ENCODE measurements at places on chromosomes 4 and X.
A peak's percentile ranks its signal among the peaks of the same experiment; 100 is the strongest.

- DNase-seq, result no peak
These were observed 5.3 kb downstream of the LRRC66 start for GRCh38 chr4:52014903-52015302.

DNA sequence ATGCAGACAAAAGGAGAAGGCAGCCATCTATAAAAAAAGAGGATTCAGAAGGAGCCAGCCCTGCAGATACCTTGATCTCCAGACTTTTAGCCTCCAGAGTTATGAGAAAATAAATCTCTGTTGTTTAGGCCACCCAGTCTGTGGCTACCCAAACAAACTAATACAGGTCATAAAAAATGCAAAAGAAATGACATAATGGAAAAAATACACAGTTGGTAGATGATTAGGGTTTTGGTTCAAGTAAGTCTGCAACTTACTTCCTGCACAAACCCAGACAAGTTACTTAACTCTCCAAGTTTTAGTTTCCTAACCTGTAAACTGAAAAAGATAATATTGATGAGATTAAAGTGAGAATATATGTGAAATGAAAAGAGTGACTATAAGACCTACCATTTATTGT lies 11.3 kb downstream of the QDPR start:
- DNase-seq, result no peak

GRCh38 chr4:152864361-152864760 lies 71.8 kb upstream of the FHDC1 start:
- DNase-seq, result no peak

DNA sequence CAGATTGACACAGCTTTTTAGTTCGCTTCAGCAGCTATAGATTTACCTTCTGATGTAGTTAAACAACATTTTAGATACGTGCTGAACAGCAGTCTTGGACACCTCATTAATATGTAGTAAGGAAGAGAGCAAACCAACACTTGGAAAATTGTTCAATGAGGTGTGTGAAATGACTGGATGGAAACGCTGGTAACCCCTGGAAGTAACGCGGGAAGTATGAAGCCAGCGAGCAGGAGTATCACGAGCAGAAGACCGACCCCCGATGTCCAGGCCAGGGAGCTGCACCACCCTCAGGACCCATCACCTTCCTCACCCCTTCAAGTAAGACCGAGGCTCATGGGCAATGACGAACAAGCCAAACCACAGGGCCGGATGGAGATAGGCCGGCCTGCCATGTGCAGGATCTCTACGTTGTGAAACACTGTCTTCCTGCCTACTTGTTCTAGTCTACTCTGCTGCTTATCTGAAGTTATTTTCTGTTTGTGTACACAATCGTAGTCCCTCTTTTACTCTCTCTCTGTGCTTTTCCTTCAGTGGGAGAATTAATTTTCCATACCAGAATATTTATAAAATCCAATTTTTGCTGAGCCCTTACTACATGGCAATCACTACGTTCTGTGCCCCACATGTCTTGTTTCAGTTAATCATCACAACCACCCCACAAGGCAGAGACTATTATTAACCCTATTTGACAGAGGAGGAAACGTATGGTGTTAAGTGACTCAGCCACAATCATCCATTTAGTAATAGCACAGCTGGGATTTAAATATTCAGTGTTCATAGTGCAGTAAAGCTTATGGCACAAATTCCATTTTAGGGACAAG lies 221.7 kb downstream of the APBB2 start:
- DNase-seq, result no peak

DNA sequence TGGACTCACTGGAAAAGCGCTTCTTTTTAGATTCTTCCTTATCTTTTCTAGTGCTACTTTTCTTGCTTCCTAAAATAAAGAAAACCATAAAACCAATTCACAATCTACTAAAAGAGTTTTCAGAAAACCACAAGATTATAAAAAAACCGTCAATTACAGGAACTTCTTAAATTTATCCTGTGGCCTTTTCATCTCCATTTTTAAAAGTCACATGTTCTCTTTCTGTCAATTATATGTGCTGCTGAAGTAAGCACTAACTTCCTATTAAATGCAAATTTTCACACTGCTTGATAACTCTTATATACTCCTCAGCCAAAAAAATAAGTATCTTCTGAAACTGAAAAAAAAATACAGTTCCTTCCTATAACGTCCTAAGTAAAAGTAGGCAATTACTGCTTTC lies 32.8 kb downstream of the CENPC start:
- no peak for DNase-seq

DNA sequence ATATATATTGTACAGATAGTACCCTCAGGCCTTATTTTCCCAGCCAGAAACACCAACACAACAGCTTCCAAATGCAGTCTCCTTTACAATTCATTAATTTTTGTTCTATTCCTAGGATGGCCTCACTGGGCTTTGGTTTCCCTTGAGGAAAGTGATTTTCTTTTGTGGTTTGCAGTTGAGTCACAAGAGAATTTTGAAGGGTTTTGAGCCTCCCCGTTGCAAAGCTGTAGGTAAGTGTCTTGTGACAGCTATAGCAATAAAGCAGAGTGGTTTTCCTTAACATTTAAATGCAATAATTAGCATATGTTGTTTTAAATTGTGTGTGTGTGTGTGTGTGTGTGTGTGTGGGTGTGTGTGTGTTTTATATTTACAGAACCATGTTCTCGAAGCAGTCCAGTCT lies 54.1 kb upstream of the WDR17 start:
- no peak for DNase-seq

- DNase-seq, result no peak
These were observed 56.0 kb downstream of the PDLIM5 start for GRCh38 chr4:94507708-94508107.

- no peak for DNase-seq
These were observed 57.4 kb downstream of the PTTG2 start for GRCh38 chr4:38017609-38018008.

DNA sequence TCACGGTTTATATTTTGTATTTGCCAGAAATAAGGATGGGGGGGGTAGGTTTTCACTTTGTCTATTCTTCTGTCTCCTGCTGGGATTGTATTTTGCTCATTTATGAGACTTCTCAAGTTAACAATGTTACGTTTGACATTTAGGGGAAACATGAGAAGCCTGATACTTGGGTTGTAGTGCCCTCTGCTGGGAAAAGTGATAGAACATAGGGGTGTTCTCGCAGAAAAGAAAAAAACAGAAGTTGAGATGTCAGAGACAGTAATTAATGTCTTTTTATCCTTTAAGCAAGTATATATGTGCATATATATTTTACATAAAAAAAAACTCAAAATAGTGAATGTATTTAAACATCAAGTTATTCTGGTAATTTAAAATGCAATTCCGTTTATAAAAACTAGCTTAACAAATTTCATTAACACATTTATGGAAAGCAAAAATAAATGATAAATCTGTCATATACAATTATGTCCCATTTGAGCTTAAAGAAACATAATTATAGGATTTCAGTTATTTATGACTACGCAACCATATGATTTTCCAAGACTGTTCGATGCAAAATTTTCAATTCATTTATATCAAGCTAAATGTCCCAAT lies 46.0 kb upstream of the TMPRSS11F start:
- DNase-seq, result peak; percentile 76

GRCh38 chr4:169293343-169294176 lies 22.8 kb upstream of the SH3RF1 start:
- DNase-seq, result peak; percentile 5

DNA sequence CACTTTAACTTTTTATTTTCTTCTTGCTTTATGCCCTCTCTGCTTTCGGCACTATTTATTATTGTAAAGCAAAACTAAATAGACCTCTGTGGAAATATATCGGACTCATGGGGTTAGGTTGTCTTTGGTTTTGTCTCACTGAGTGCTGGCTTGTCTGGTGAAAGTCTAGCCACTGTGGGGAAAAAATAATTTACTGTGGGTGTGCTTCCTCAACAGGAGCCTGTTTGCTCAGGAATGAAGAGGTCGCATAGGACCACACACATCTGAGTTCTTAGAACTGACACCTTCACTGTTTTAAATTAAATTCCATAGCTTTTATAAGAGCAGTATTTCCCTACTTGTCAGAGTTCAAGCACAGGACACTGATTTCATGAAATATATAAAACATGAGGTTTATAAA lies 103.0 kb upstream of the BMPR1B start:
- no peak for DNase-seq

GRCh38 chr4:82797040-82797404 lies 1.6 kb downstream of the SCD5 start:
- peak; percentile 66 for DNase-seq

- DNase-seq, result no peak
These were observed 93.6 kb upstream of the NPY2R start for GRCh38 chr4:155114790-155115189.

DNA sequence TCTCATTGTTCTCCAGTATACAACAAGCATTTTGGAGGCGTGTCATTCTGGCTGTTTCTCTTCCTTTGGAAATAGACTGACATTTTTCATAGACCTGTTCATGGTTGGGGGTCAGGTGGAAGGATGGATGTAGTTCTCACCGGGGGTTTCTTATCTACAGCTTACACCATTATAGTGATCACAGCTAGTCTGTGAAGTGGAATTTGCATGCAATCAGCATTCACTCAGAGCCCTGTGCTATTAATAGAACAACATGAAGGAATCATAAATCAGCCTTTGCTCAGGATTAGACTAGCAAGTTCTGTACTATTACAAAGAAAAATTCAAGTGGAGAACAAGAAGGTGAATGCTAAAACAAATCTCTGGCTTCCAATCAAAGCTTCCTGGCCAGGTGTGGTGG lies 132.6 kb upstream of the PUDP start:
- no peak for DNase-seq

DNA sequence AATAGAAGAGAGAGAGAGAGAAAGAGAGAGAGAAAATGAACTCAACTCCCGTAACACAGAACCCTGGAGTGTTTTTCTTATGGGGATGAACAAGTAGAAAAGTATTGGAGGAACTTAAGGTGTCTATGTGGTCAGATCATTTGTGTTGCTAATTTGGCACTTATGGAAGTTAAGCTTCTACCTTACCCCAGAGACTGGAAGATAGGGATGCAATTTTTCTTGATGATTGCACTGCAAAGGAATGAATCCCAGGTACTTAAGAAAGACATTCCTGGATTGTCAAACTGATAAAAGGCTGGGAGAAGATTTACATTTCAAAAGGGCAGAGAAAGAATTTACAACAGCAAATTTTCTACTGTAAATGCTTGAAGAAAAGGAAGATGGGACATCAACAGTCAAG lies 57.2 kb downstream of the MAP9 start:
- no peak for DNase-seq

- no peak for DNase-seq
These were observed 95.7 kb downstream of the ANTXR2 start for GRCh38 chr4:79977131-79977840.

- DNase-seq, result no peak
These were observed 251.5 kb upstream of the PSAPL1 start for GRCh38 chr4:7686070-7686870.

DNA sequence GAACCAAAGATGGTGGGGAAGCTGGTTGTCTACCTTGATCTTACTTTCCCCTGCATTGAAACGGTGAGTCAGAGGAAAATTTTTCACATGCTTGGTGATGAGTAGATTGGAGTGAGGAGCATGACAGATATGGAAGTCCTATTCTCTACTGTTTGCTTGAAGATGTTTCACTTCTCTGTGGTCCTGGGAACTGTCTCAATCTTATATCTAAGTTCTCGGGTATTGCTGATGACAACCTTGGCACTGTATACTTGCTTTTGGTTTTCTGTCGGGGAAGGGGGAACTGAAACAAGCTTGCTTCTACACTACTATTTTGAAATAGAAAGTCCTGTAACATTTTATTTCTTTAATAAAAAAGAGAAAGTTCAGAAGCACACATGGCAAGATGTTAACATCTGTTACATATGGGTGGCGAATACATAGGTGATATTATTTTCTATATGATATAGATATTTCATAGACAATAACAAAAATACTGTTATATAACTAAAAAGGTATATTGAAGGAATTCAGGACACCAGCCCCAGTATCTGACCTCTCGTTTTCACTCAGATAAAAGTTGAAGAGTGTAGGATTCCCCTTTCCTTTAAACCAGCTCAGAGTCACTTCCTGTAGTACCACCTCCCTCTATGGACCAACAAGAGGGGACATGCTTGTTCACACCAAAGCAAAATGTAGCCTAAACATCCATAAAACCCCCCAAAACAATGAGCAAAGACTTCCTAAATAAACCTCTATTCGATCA lies 88.8 kb downstream of the FMR1NB start:
- no peak for DNase-seq

DNA sequence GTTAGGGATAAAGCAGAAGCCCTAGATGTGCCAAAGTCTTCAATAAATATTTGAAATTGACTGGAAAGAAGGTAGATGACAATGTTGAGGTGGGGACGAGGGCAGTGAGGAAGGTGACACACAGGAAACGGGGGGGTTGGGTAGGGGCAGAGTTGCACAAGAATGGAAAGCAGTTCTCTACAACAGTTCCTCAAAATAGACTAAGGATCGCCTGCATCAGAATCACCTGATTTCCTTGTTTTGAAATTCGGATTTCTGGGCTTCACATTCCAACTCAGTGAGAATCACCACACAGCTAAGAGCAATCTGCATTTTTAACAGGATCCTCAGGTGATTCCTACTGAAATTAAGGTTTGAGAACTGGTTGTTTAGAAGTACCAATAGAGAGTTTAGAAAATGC lies 70.6 kb downstream of the ARFIP1 start:
- no peak for DNase-seq

DNA sequence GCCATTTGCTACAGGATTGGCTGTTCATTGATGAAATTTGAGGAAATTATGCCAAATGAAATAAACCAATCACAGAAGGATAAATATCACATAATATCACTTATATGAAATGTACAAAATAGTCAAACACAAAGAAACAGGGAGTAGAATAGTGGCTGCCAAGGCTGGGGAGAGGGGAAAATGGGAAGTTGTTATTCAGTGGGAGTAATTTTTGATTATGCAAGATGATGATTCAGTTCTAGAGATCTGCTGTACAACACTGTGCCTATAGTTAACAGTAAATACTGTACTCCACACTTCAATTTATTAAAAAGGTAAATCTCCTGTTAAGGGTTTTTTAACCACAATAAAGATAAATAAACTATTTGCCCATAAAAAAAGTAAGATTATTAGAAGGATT lies 101.1 kb downstream of the TMA16 start:
- no peak for DNase-seq

DNA sequence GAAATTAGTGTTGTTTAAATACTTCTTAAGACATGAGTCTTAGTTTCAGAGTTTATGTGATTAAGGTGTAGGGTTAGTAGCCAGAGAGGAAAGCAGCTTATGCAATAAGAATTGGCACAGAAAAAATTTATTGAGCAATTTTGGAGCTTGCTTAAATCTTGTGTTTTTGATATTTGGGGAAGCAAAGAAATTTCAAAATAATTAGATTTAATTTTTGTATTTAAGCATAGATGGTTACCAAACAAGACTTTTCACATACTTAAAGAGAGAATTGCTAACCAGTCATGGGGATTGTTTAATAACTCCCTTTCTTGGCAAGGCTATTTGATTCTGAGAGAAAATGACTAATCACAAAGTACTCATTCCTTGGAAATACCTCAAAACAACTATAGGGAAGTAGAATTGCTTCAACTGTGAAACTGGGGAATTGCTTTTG lies 202.0 kb upstream of the GRID2 start:
- DNase-seq, result no peak

GRCh38 chr4:16669036-16669435 lies 229.4 kb downstream of the LDB2 start:
- DNase-seq, result no peak
